Activated naive CD4-positive, alpha-beta T cell (primary cell): ENCODE measurements at places on chromosomes 5 and 9.

DNA sequence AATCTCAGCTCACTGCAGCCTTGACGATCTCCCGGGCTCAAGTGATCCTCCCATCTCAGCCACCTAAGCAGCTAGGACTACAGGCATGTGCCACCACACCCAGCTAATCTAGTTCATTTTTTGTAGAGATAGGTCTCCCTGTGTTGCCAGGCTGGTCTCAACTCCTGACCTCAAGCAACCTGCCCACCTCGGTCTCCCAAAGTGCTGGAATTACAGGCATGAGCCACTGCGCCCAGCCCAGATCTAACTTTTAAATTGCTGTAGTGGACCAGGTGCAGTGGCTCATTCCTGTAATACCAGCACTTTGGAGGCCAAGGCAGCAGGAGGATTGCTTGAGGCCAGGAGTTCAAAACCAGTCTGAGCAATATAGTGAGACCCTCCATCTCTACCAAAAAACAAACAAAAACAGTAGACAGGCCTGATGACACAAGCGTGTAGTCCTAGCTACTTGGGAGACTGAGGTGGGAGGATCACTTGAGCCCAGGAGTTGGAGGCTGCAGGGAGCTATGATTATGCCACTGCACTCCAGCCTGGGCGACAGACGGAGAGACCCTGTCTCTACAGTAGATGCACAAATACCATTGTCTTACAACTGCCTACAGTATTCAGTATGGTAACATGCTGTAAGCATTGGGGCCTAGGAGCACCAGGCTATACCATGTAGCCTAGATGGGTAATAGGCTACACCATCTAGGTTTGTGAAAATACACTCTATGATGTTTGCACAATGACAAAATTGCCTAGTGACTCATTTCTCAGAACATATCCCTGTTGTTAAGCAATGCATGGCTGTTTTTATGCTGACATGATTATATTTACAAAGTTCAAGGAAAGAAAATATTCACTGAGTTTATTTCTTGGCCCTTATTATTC lies 1.5 kb upstream of the SIT1 start:
- no peak for DNase-seq

DNA sequence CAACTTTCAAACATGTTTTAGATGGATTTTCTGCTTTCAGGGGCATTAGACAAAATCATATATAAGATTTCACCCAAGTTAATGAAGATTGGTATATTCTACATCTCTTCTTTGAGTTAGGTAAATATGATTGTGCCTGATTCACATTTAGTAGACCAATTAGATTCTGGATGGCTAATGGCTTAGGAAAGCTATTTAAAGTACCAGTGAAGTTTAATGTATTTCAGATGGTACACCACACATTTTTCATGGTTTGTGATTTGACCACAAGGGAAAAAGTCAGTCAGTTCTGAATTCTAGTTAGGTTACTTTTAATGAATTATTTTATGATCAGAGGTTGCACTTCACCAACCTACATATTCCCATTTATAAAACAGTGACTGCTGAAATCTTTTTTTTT lies 409.7 kb downstream of the ADGRV1 start:
- DNase-seq = no peak

- DNase-seq = no peak
Observed at GRCh38 chr9:34572092-34572491, 17.4 kb downstream of the CNTFR start.

DNA sequence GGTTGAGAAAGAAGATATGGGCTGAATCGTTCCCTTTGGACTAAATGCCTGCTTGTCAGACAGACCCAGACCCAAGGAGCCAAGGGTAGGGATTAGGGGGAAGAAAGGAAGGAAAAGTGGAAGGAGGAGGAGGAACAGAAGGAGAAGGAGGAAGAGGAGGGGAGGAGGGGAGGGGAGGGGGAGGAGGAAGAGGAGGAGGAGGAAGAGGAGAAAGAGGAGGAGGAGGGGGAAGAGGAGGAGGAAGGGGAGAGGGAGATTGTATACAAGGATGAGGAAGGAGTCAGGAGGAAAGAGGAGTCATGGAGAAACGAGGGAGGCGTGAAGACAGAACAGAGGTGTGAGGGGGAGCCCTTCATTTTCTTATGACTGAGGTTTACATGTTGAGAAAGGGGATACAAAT lies 46.9 kb upstream of the DNAH5 start:
- no peak for DNase-seq

GRCh38 chr9:114169029-114169951 lies 14.0 kb downstream of the COL27A1 start:
- no peak for DNase-seq

GRCh38 chr9:2726650-2727340 lies 9.5 kb downstream of the KCNV2 start:
- no peak for DNase-seq

- no peak for DNase-seq
Observed at GRCh38 chr9:99859243-99859980, 37.7 kb downstream of the NR4A3 start.

DNA sequence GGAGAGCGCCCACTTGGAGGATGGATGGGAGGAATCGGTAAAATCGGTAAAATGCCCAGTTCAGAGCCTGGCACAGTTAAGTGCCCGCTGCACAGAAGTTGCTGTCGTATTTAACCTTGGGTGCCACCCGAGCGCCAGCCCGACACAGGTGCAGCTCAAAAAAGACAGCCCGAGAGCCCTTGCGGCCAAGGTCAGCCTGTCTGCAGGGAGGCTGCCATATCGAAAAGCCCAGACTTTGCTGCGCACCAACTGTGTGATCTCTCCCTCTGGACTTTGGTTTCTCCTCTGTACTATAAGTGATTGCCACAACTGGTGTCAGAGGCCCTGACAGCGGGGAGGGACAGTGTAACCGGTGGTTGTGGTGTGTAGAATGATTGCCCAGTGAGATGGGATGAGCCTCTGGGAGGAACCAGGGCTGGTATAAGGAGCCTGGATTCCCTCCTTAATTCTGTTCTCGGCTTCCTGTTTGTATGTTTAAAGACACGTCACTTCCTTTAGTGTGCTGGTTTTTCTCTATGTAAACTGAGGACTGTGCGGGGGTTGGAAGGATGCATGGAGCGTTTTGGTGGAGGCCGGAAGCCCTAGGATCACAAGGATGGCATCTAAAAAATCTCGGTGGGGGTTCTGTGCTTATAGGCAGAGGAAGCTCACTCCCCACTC lies 792 bp downstream of the NTMT1 start:
- no peak for DNase-seq

GRCh38 chr9:91834740-91835139 lies 115.3 kb downstream of the ROR2 start:
- DNase-seq = no peak

GRCh38 chr9:77816641-77817341 lies 168.7 kb upstream of the GNA14 start:
- DNase-seq = no peak

DNA sequence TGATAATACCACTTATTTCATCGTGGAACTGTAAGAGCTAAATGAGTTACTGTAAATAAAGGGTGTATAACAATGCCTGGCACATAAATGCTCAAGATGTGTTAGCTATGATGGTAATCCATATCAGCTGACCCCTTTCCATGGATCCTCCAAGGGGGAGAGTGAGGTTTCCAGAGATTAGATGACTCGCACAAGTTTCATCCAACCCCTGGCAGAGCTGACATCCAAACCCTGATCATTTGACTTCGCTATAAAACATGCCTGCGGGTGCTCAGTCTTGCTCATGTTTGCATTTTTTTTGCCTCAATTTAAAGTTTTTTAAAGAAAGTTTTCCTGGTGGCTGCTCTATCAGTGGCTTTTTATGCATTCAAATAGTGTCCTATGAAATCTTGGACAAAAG lies 145.7 kb upstream of the SMIM23 start:
- no peak for DNase-seq

- no peak for DNase-seq
Observed at GRCh38 chr5:55411876-55412275, 104.1 kb downstream of the MTREX start.

- DNase-seq = no peak
Observed at GRCh38 chr9:95732802-95733688, 142.4 kb upstream of the ERCC6L2 start.

GRCh38 chr5:157165668-157166067 lies 396 bp downstream of the GARIN3 start:
- DNase-seq = no peak

GRCh38 chr5:80152778-80153177 lies 103.1 kb downstream of the SERINC5 start:
- no peak for DNase-seq

DNA sequence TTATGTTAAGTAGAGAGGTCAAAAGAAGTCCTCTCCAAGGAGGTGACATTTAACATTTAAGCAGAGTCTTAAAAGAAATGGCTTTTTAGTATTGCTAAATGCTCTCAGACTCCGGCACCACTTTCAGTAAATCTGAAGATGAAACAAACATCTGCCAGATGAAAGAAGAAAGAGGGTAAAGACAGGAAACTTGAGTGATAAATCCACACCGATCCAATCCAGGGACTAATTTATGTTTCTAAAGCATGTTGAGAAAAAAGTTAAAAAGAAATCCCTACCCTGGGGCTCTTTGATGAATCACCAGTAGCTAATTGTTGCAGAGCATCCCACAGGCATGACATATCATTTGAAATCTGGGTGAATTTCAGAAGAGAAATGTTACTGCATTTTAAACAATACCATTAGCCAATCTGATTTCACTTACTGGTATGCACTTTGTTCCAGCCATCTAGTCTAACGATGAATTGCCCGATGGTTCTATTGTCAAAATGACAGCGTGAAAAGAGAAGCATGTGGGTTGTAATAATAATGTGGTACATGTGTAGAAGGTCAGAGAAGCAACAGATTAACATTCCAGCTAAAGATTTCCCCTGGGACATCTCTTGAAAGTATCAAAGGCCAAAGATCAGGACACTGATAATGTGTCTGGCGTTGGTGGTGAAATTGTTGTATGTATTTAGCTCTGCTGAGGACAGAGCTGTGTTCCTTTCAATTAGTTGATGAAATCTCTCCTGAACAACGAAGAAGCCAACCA lies 485.7 kb downstream of the CSNK1G3 start:
- no peak for DNase-seq

DNA sequence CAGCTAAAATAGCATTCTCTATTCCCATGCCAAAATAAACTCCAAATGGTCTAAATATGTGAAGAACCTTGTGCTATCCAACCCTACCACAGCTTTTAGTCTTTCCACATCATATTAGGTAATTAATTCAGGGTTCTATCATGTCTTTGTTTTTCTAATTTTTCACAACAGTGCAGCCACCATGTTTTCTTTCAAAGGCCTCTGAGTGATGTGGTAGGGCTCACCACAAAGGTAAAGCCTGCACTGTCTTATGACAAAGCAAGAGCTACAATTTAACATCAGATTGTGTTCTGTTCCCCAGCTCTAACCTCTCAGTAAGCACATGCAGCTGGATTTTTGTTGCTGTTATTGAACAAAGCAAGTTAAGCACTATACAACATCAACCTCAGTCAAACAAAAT lies 52.4 kb downstream of the MEF2C start:
- DNase-seq = no peak

- no peak for DNase-seq
Observed at GRCh38 chr9:91392435-91392834, 30.7 kb upstream of the AUH start.

DNA sequence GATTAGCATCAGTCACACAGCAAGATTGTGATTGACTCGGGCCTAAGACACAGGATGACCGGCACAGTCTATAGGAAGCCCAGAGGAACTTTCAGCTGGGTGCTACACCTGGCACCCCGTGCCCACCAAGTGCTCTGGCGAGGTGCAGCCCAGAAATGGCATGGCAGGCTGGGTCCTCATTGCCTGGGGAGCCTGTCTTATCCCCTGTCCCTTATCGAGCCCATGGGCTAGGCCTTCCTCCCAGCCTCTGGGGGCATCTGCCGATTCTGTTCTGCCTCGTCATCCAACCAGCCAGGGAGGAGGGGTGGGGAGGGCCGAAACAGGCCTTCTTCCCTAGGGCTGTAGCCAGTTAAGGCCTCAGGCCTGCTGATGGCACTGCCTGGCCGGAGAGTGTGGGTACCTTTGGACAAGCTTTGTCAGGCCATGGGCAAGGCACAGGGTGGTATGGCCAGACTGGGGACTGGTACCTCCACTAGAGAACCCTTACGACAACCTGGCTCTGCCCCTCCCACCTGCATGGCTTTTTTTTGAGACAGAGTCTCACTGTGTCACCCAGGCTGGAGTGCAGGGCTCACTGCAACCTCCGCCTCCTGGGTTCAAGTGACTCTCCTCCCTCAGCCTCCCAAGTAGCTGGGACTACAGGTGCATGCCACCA lies 1.6 kb downstream of the GRK6 start:
- DNase-seq = no peak

DNA sequence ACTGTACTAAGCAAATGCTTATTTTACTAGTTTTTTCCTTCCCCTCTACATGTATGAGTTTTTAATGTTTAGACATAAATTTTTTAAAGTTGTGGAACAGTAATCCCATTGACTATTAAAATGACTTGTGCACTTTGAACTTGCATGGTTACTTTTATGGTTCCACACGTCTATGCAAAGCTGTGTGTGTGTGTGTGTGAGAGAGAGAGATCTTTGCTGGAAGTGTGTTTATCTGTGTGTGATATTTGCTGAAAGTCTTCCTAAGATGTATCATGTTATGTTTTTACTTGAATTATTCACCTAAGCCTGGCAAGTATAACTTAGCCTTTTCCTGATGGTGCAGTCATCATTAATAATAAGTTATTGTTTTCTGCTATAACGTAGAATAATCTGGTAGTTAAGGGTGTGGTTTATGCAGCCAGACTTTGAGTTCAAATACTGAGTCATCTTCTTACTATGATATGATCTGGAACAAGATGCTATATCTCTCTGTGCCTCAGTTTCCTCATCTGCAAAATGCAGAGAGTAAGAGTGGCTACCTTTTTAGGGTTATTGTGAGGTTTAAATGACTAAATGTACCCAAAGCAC lies 138.6 kb downstream of the SMARCA2 start:
- no peak for DNase-seq

GRCh38 chr5:116090302-116090701 lies 5.5 kb downstream of the COMMD10 start:
- no peak for DNase-seq

GRCh38 chr5:135231289-135231688 lies 167.7 kb downstream of the MACROH2A1 start:
- no peak for DNase-seq

DNA sequence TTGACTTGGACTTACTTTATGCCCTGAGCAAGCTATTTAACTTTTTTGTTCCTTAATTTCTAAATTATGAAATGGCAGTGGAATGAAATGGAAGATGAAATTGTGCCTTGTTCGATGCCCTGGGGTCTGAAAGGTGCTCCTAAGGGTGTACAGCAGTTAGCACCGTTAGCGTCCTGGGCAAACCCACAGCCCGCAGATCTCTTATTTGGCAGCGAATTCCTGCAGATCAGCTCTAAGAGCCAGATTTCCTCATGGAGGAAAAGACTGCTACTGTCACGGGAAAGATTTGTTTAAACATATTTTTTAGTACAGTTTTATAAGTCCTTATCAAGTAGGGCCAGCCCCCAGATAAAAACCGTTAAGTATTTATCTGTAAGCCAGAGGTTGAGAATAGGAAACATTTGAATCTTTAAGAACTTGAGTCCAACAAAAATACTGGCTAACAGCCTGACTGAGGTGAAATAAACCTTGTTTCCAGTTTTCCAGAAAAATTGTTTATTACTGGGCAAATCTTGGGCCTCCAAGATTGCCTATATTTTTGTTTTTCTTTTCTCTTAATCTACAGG lies 216.5 kb upstream of the DMRT1 start:
- no peak for DNase-seq
